Stimulated activated CD8-positive, alpha-beta memory T cell treated with anti-CD3 and anti-CD28 coated beads, Interleukin-15, amount 100 ng/mL, for 1 hour (primary cell): ENCODE measurements at places on chromosomes 1 and 21.

GRCh38 chr1:117582451-117582850, 23.4 kb upstream of the TENT5C start:
- no peak for DNase-seq

DNA sequence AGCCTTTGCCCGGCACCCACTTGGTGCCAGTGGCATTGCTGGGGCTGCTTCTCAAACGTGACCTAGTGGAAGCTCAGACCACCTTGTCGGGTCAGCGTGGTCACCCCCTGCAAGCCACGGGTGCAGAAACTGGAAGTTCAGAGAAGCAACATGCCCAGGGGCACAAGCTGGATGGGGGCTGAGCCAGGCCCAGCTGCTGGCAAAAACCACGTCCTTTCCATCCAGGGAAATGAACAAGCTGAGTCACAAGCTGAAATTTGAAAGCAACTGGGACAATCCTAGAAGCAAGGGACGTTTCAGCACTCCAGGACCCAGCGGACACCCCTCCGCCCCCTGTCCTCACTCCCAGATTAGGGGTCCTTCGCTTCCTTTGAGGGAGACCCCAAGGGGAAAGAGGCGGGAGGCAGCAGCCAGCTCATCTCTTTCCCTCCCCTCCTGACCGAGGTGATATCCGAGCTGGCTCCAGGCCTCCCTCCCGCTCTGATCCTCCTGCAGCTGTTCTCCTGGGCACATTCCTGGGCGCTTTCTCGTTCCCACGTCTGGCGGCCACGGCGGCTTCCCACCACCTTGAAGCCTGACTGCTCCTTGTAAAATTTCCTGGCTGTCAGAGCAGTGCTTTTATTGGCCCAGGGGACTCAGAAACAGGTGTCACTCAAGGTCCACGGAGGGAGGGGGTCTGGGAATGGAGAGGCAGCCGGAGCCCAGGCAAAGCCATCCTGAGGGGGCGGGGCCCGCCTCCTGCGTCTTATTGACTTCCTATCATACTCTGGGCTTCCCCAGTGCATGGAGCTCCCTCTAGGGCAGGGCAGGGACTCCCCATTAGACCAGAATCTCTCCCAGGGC, 62.8 kb downstream of the PAX7 start:
- no peak for DNase-seq

DNA sequence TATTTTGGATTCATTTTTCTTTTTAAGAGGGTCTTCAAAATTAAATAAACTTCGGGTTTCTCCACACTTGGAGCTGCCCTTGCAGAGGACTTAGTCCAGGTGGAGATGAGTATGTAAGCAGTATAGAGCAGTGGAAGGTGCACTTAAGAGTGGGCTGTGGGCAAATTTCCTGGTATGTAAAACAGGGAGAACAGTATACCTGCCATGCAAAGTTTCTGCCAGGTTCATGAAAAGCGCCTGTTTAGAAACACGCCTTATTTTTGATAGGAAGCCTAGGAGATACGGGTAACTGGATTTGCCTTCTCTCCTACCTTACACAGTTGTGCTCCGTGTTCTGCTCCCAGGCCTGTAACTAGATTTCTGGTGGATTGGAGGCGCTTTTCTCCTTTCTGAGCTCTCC, 1.2 kb downstream of the KDM4A start:
- DNase-seq = no peak

DNA sequence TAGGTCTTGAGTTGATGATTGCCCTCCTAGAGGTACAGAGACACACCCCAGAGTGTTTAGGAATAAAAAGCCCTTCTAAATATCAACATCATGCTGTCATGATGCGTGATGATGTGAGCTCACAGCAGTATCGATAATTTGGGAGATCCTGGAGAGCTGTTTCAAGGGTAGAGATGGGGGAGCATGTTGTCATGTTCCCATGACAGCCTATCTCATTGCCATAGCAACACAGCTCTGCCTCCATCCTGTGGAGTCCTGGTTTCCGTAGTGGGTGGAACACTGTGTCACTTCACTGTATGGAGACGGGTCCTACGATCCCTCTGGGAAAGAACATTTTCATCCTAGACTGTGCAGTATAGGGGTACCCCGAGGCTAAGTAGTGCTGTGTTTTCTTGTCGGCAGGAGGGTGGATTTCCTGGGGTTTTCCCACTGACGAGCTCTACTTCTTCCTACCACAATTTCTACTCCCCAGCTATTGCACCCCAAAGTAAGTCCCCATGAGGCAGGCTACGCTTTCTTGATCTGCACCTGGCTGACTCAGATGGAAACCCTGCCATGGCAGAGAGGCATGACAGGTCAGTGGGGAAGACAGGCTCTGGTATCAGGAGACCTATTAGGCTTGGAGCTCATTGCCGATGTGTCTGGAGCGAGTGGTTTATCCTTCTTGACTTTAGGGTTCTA, 7.2 kb downstream of the KISS1 start:
- no peak for DNase-seq

GRCh38 chr21:30605968-30606367, 5.1 kb downstream of the KRTAP22-1 start:
- no peak for DNase-seq

GRCh38 chr1:100543640-100544039, 5.7 kb downstream of the GPR88 start:
- DNase-seq = no peak

DNA sequence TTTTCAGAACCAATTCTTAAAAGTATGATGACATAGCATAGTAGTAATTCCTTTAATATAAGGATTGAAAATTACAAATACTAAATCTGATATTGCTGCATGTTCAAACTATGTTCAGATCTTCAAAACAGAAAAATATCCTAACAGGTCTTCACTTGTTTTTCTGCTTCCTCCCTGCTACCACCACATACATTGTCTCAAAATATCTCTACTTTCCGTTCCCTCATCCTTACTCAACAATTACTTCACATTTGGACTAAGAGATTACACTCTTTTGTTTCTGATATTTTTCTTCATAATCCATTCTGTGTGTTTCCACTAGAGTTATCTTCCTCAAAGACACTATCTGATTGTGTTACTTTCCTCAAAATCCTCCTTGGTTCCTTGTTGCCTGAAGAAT, 125.1 kb downstream of the NEK7 start:
- no peak for DNase-seq

DNA sequence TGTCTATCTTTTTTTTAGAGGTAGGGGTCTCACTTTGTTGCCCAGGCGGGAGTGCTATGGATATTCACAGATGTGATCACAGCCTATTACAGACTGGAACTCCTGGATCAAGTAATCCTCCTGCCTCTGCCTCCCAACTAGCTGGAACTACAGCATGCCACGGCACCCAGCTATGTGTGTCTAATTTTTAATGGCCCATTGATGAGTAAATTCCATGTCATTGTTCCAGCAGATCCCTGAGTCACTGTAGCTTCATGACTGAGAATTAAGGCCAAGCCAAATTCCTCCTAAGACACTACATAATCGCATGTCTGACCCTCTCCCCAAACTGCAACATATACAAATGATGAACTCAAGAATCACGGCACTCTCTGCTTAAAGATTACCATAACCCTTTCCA, 84.2 kb upstream of the RGS2 start:
- DNase-seq = no peak

GRCh38 chr1:205575294-205575885, 56.4 kb downstream of the ELK4 start:
- no peak for DNase-seq
